ENCODE measurements at places on chromosomes 2 and 18.

DNA sequence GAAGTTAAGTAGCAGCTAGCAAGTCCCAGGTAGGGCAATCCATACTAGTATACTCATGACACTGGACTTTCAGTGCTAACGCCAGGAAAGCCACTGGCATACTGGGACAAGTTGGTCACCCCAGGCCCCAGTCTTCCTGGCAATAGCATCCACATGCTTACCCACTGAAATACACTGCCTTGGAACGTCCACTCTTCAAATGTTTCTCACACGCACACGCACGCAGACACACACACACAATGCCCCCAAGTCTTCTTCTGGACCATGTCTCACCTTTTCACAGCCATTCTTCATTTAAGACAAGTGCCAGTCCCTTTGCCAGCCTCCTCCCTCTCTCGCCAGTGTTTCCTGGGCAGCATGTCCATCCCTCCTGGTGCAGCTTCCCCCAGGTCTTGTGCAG lies 8.7 kb upstream of the TEX261 start:
- DNase-seq, result no peak

DNA sequence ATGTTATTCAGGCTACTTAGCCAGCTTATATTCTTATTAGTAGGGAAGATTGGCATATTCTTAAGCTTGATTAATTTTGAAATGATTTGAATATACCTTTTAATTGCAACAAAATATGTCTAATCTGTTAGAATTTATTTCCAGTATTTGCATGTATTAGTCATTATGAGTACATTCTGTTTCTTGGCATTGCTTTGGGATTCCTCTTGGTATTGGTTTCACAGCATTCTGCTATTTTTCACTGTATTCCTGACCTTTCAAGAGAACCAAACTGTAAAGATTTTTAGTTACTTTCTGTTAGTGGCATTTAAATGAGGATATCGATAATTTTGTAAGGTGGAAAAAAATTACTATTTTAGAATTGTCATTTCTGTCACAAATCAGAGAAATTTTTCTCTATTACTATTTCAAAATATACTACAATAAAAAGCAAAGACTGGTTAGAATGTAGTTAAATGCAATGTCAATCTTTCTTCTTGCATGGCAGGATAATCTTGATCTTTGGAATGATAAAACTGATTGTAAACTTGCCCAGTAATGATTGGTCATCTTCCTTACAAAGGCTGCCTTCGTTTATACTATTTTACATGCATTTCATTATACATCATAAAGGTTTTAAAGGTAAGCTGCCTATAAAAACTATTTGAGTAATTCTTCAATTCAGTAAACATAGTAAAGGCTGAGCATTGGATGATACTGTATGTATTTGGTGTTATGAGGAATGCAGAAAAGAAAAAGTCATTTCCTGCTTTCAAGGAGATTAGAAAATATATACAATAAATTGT lies 86.1 kb downstream of the SLC4A10 start:
- DNase-seq, result no peak

GRCh38 chr2:72103161-72103560 lies 44.5 kb downstream of the CYP26B1 start:
- DNase-seq, result no peak

- DNase-seq, result no peak
Measured at GRCh38 chr2:63680455-63680854, 91.7 kb downstream of the MDH1 start.

GRCh38 chr2:68829749-68830148 lies 41.4 kb downstream of the BMP10 start:
- no peak for DNase-seq

GRCh38 chr2:61172671-61173070 lies 10.7 kb downstream of the C2orf74 start:
- no peak for DNase-seq
